ENCODE measurements at places on chromosomes 5 and 9.

- no peak for DNase-seq
Observed at GRCh38 chr9:132348676-132349075, 6.1 kb downstream of the SETX start.

GRCh38 chr9:82052081-82052480 is 63.5 kb downstream of the SPATA31D1 start:
- no peak for DNase-seq

DNA sequence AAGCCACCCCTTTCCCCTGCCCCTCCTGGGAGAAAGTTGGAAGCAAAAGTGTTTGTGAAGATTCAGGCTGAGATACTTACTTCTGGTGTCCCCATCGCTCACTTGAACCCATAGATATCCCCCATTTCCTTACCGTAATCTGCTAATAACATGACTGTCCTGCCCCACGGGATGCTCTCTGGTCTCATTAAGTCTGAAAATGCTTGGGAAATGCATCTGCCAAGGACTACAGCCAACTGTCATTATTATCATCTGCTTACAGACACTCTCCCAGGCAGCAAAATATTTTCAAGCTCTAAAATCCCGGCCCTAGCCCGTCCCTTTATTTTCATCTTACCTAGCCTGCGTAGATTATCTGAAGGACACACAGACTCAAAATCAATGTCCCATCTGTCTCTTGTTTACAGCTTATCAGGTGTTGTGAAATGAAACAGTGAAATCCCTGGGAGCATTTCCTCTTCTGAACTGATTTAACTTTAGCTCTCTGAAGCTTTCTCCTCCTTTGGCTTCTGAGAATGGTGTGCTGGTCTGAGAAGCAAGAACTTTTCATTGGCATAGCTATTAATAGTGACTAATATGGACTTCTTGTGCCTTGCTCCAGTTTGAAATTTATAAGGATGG is 126.9 kb upstream of the OSMR start:
- no peak for DNase-seq

- DNase-seq, result no peak
Observed at GRCh38 chr5:155834271-155834975, 492.5 kb upstream of the SGCD start.

DNA sequence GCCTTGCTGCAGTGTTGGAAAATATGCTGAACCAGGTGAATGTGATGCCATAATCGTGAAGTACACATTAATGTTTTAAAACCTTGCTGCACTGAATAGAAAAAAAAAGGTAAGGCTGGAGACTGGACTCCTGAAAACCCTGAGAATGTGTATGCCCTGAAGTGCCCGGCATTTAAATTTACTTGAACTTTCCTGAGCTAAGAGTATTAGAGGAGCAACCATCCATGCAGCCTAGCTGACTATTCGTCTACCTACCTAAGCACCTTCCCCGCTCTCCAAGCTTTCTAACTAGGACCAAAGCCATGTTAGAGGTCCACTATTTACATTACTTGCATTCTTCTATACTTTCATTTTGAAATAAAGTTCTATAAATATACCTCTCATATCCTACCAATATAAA is 1.4 kb downstream of the GABRG2 start:
- no peak for DNase-seq

DNA sequence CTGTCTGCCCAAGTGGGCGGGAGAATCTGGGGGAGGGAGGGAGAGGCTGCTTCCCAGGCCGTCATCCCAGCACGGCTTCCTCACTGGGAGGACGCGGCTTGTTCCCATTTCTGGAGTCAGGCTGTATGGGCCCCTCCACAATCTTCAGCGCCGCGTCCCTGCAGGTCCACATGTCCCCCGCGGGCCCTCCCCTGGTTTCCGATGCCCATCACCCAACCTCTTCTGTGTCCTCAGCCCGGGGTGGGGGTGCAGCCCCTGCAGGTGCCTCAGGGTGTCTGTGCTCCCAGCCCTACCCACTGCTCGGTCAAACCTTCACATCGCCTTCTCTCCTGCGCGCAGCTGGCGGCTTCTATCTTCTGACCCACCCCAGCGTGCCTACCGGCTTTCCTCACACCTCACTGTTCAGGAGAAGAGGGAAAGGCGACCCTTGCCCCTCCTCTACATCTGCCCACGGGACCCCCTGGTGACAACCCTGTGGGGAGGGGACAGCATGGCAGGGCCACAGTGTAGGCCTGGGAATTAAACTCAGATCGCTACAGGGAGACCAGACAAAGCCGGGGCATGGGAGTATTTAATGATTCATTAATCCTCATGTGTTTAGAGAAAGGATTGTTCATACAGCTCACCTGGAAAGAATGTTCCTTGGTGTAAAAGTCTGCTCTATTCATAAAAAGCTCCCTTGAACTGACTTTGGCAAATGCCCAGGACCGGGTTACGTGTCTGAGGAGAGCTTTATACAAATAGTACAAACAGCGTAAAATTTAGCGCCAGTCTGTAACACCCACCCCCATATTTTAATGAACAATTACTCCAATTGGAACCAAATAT is 145.1 kb downstream of the IRX1 start:
- no peak for DNase-seq

DNA sequence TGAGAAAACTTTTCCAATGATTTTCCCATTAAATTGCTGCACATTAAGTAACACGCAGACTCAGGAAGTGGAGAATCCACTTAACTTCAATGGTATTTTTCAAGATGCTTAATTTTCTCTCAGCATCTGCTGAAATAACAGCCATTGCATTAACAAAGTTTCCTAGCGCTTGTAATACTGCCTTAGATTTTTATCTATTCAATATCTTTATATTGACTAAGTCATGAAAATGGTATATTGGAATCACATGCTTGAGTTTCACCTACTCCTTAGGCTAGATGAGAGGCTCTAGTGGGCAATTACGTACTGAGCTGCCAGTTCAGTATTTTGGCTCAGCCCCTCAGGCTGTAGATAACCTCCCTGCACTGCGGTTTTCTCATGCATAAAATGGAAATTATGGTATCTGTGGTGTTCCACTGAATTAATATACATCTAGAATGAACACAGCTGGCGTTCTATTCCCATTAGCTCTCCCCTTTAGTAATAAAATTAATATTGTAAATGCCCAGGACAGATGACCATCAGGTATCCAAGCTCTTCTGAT is 112.9 kb downstream of the MTX3 start:
- DNase-seq, result no peak

DNA sequence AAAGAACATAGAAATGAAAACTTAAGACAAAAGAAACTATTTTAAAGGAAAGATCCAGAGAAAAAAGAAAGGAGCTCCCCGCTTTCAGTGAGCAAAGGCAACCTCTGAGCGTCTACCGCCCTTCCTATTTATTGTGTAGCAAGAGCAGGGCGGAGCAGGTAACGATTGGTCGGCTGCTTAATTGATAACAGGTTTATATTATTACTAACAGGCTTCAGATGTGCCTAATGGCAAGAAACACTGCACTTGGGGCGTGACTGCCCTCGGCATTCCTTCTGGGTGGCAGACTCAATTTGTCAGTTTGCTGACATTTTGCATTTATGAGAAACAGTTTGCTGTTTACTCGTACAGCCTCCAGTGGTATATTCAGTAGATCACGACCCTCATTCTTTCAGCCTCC is 482.7 kb upstream of the C9orf72 start:
- no peak for DNase-seq

DNA sequence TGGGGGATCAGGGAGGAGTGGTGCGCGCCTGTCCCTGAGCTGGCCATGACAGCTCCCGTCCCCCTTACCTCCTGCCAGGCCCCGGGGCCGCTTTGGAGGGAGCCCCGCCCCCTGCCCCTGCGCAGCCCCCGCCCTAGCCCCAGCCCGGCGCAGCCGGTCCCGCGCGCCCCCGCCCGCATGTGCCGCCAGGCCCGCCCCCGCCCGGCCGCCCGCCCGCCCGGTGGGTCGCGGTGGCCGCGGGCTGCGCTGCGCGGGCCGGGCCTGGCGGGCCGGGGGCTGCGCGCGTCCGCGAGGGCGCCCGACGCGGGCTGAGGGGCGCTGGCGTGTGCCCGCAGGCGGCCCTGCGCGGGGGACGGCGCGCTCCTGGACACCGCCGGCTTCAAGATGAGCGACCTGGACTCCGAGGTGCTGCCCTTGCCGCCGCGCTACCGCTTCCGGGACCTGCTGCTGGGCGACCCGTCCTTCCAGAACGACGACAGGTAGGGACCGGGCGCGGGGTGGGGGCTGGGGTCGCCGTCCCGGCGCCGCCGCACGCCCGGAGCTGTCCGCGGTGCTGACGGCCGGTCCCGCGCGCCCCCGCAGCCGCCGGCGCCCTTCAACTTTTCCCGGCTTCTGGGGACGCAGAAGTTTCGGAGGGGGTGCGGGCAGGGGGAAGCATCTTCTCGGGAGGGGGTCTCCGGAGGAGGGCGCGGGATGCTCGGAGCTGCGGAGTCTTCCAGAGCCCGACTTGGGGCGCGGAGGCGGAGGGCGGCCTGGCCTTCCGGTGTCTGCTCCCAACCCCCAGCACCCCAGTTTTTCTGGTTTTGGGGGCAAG is 12.5 kb downstream of the KCNT1 start:
- no peak for DNase-seq

DNA sequence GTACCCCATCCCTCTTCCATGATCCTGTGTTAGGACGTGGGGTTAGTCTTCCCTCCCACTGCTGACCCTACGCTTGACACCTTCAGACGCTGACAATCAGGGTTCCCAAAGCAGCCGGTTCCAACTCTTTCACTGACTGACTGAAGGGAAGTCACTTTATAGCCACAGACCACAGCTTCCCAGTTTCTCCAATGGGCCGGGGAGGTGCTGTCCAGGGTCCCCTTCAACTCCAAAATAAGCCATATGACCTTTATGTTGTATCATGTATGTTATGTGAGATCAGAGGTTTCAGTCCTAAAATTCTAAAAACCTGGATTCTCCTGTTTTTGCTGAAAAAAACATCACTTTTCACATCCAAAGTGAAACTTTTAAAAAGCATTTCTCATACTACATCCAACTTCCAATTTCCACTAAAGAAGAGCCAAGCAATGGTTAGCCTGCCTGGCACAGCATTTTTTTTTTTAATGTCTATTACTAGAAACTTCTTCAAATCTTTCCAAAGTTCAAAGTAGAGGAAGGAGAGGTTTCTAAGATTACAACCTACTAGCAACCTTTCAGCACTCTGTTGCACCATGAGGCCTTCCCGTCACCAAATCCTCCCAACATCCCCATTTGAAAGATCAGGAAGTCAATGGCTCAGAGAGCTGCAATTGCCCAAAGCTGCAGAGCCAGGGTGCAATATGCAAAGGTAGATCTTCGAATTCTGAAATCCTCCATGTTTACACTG is 5.2 kb downstream of the EPB41L4B start:
- no peak for DNase-seq

DNA sequence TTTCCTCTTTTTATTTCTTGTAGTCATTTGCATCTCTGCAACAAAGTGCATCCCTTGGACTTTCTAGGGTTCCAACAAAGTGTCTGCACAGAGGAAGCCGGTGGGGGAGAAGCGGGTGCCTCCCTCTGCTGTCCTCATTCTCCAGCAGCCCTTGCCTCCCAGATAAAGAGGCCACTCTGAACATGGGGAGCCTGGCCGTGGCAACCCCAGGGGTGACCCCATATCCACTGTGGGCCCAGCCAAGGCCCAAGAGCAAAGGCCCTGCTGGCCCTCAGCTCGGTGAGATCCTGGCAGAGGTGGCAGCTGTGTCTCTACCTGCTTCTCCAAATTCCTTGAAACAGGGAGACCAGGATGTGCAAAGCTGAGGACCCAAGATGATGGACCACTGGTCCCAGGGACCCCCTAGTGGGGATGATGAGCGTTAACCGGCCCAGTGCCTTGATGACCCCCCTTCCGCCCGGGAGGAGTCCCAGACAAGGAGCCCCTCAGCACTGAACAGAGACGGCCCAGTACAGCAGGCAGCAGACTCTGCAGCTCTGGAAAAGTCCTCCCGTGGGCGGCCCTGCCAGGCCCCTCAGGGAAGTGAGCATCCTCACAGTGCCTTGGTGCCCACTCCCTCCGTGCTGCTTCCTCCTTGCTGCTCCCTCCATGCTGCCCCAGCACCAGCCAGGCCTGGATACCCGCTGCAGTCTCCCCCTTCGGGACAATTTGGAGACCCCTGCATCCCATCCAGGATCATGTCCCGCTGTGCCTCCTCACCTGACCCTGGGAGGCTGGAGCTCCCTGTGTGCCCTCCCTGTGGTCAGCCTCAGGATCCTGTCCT is 62.5 kb downstream of the MRPL36 start:
- DNase-seq, result no peak

- DNase-seq, result no peak
Observed at GRCh38 chr9:29625292-29625731, 2052.0 kb upstream of the C9orf72 start.

DNA sequence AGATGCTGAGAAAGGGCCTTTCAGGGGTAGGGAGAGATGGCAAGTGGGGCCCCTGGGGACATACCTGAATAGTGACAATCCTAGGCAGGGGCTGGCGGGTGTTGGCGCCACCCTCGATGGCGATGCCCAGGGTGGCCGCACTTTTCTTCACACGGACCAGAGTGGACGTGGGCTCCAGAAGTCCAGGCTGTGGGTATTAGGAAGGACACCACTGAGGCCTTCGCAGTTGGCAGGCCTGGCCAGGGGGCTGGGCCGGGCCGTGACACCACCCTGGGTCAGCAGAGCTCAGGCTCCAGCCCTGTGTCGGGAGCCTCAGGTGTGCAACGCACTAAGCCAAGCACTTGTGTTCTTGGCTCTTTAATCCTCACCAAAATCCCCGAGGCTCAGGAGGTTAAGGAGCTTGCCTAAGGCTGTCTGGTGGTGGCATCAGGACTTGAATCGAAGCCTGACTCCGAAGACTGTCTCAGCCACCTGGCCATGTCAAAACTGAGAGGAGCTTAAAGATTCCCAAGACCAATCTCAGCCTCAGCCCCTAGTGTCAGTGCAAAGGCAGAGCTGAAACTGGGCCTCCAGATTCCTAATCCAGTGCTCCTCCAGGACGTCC is 15.5 kb upstream of the AKNA start:
- no peak for DNase-seq

DNA sequence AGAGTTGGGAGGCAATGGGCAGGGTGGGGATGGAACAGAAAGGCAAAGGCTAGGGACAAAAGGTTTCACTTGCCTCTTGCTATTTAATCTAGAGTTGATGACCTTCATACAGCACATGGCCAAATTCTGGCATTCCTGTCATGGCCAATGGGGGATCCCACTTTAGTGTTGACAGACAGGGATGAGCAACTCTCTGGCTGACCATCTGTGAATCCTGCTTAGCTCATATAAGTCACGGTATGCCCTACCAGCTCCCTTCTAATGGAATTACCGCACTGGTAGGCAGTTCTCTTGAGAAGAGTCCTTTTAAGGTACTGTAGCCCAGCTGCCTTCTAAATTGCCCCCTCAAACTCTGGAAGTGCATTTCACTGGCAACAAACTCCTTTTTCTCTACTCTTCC is 76.1 kb downstream of the MAMDC2 start:
- DNase-seq, result no peak

DNA sequence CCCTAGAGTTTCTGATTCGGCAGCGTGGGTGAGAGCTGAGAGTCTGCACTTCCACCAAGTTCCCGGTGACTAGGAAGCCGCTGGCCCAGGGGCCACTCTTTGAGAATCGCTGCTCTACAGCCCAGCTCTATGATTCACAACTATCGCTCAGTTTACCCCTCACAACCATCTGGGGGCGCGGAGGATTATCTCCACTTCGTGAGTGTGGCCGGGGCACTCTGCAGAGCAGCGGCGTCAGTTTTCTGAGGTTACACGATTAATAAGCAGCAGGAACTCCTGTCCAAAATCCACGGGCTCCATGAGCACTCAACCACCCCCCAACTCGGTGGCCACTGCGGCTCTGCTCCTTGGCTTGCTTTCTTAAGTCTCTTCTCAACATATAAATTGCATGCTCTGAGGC is 19.3 kb downstream of the CORO2A start:
- DNase-seq, result no peak
